ENCODE measurements at places on chromosomes 1 and 21.

DNA sequence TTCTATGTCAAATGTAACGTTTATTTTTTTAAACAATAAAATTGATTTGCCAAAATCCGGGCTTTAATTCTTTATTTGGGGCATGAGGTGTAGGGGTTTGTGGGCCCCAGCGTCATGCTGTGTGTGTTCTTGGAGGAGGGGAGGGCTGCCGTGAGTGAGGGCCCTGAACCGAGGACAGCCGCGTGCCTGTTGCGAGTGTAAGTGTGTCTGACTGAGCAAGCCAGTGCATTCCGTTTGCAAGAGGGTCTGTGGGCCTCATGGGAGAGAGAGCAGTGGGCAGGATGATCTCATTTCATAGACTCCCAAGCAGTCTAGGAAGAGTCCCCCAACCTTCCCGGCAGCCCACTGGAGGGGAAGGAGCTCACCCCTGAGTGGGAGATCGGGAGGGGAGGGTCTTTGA lies 21.4 kb upstream of the SPSB1 start:
- peaks cover 2% of the 10 kb centered on the region for H3K27me3 ChIP-seq
- no peaks in the 10 kb centered on the region for H3K36me3 ChIP-seq
- no peak overlapping the region for H3K4me3 ChIP-seq
- H3K27ac ChIP-seq: no peak overlapping the region
- peaks cover 20% of the 10 kb centered on the region for H3K4me1 ChIP-seq
- DNase-seq: no peak

- DNase-seq: no peak
- no peaks in the 10 kb centered on the region for H3K4me1 ChIP-seq
- no peak overlapping the region for H3K27ac ChIP-seq
- H3K36me3 ChIP-seq: no peaks in the 10 kb centered on the region
- no peak overlapping the region for H3K4me3 ChIP-seq
Measured at GRCh38 chr1:169443923-169444322, 16.6 kb upstream of the CCDC181 start.

DNA sequence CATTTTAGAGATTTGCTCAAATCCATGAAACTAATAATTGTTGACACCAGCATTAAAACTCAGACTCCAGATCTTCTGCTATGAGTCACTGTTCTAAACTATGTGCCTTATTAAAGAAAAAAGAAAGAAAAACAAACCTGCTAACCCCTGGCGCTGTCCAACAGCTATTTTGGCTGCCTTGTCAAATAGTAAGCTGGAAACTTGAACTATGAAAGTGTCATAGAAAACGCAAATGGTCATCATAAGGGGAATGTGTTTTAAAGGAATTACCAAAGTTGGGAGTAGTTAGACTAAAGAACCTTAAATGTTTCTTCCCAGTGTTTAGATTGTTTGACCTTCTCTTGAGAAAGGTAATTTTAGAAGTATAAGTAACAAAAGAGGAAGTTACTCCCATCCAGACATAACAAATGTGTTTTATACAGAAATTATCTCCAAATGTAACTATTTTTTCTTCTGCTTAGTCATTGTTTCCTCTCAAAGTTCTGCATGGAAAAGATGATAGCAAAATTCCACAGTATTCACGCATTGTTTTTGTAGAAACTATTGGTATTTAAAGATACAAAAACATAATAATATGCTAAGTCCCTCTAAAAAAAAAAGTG lies 272.4 kb downstream of the TPR start:
- H3K4me1 ChIP-seq: no peaks in the 10 kb centered on the region
- no peak overlapping the region for H3K4me3 ChIP-seq
- H3K27ac ChIP-seq: no peak overlapping the region
- H3K36me3 ChIP-seq: no peaks in the 10 kb centered on the region

DNA sequence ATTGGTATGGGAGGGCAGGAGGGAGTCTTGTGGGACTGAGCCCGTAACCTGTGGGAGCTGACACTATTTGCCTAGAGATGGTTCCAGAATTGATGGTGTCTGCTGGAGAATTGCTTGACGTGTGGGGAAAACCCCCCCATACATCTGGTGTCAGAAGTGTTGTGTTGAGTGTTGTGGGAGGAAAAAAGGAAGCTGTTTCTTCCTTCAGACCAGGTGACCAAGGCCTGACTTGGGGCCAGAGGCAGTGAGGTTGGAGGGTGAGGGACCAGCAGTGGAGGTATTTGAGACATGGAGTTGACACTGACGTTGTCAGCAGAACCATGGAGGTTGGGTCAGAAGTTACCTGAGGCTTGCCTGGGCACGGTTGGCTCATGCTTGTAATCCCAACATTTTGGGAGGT lies 8.3 kb downstream of the SHISAL2A start:
- H3K27ac ChIP-seq: peak overlapping the region; percentile 32
- peaks cover 44% of the 10 kb centered on the region for H3K4me1 ChIP-seq
- H3K4me3 ChIP-seq: peak overlapping the region; percentile 0

- DNase-seq: no peak
- H3K4me3 ChIP-seq: no peak overlapping the region
- H3K36me3 ChIP-seq: no peaks in the 10 kb centered on the region
- H3K27ac ChIP-seq: no peak overlapping the region
Measured at GRCh38 chr21:42049578-42050430, 21.3 kb upstream of the UMODL1 start.

DNA sequence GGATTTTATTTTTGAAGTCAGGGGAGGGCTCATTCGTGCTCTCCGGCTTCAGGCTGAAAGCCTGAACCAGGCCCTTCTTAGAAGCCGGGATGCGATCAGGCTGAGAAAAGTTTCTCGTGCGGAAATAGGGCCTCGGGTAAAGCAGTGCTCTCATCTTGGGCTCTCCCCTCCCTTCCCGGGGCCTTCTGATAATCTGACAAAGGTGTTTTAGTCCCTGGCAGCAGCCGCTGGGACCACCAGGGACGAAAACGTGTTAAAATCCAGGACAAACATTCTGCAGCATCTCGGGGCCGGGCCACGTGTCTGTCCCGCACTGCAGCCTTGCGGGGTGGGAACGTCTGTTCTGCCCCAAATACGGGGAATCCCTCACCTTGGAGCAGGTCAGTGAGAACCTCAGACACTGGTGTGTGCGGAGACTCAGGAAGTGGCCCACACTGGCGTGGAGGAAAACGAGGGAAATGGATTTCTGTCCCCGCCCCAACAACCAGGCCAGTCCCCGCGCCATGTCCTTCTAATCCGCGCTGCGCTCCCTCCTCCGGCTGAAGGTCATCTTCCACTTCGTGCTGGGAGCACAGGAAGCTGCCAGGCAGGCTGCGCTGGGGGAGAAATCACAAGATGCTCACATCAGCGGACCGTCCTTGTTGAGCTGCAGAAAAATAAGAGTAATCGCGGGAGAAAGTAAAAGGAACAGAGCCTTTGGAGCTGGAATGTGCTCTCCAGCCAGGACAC lies 16.6 kb upstream of the AJAP1 start:
- DNase-seq: no peak
- H3K36me3 ChIP-seq: no peaks in the 10 kb centered on the region
- H3K4me3 ChIP-seq: no peak overlapping the region
- no peak overlapping the region for H3K27ac ChIP-seq

GRCh38 chr1:225710804-225711203 lies 57.9 kb upstream of the ENAH start:
- H3K27me3 ChIP-seq: peaks cover 11% of the 10 kb centered on the region
- no peaks in the 10 kb centered on the region for H3K36me3 ChIP-seq
- H3K4me1 ChIP-seq: no peaks in the 10 kb centered on the region
- H3K4me3 ChIP-seq: no peak overlapping the region
- H3K27ac ChIP-seq: no peak overlapping the region
- DNase-seq: no peak

- H3K27me3 ChIP-seq: no peaks in the 10 kb centered on the region
- no peak for DNase-seq
- no peaks in the 10 kb centered on the region for H3K4me1 ChIP-seq
- no peak overlapping the region for H3K4me3 ChIP-seq
Measured at GRCh38 chr1:3032371-3033039, 11.2 kb downstream of the ACTRT2 start.

- H3K27ac ChIP-seq: no peak overlapping the region
- H3K36me3 ChIP-seq: peaks cover 13% of the 10 kb centered on the region
- no peaks in the 10 kb centered on the region for H3K27me3 ChIP-seq
- no peak overlapping the region for H3K4me3 ChIP-seq
- H3K4me1 ChIP-seq: peaks cover 55% of the 10 kb centered on the region
Measured at GRCh38 chr1:116495535-116495934, 75.3 kb downstream of the CD58 start.

GRCh38 chr1:226738421-226738994 lies 574 bp downstream of the ITPKB start:
- H3K4me1 ChIP-seq: peaks cover 40% of the 10 kb centered on the region
- peak overlapping the region; percentile 90 for H3K4me3 ChIP-seq
- peaks cover 27% of the 10 kb centered on the region for H3K36me3 ChIP-seq
- no peak for DNase-seq
- H3K27me3 ChIP-seq: no peaks in the 10 kb centered on the region
- H3K27ac ChIP-seq: peak overlapping the region; percentile 94

GRCh38 chr1:96771847-96772246 lies 50.3 kb downstream of the PTBP2 start:
- no peaks in the 10 kb centered on the region for H3K4me1 ChIP-seq
- peaks cover 17% of the 10 kb centered on the region for H3K36me3 ChIP-seq
- no peak for DNase-seq

DNA sequence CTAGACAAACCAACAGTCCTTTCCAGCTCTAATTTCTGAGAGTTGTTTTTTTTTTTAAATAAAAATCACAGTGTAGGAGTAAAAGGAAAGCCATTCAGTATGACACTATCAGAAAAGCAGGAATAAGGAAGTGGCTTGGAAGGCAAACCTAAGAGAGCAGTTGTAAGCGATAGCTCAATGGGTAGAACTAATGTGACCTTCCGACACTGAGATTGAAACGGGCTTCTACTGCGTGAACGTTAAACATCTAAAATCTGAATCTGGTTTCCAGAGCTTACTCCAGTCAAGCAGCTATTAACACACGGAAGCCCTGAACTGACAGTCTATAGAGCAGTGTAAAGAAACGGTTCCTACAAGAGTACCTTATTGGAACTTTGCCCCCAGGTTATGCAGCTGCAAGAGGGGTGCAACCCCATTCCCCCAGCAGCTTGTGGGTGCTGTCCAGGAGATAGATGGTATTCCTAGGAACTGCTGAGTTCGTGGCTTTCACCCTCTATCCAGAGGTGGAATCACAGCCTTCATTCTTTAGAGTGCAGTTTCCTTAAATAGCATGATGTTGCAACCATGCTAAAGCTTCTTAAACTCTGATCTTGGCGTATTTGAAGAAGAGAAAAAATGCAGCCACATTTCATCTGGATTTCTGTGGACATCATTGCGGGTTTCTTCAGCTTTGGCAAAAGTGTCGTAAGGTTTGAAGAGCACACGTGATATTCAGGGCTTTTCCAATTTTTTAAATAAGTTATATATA lies 3.3 kb upstream of the IRF2BP2 start:
- no peaks in the 10 kb centered on the region for H3K27me3 ChIP-seq
- no peak for DNase-seq
- peaks cover 55% of the 10 kb centered on the region for H3K4me1 ChIP-seq
- H3K4me3 ChIP-seq: peak overlapping the region; percentile 85
- H3K27ac ChIP-seq: peak overlapping the region; percentile 100

Data from activated T-helper 1 cell treated with anti-CD3 and anti-CD28 coated beads, Interleukin-12 subunit alpha, Interleukin-12 subunit beta, Interleukin-2, Interleukin-4 antibody, amounts not matched to agents 30 ng/mL and 10 ng/mL and 1 ng/mL, durations not matched to agents 14 hours and 24 hours and 36 hours (primary cell).